ENCODE measurements at places on chromosomes 6 and 20.

GRCh38 chr6:7587631-7588100 lies 2.3 kb upstream of the SNRNP48 start:
- peak; percentile 69 for DNase-seq

DNA sequence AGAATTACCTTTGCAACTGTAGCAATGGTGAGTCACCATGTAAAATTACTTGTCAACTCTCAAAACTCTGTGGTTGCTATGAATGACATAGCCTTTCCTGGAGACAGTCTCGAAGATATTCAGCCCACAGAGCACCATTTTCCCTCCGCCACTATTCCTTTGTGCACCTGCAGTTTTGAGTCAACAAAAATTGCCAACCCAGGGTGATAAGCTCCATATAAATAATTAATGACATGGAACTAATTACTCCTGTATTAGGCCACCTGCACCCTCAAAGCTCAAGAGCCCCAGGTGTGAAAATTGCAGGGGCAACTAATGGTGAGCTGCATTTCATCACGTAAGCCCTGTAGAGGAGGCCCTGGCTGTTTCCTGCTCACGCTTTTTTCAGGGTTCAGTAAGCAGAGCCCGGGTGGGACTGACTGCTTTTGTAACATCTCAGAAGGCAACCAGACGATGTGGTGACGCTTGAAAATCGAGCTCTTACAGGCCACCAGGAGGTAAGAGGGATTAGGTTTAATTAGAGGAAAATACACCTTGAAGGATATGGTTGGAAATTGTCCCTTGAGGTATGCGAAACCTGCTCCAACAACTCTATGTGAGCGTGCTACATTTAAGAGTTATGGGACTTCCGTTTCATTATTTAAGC lies 70.8 kb downstream of the BMP2 start:
- no peak for DNase-seq

DNA sequence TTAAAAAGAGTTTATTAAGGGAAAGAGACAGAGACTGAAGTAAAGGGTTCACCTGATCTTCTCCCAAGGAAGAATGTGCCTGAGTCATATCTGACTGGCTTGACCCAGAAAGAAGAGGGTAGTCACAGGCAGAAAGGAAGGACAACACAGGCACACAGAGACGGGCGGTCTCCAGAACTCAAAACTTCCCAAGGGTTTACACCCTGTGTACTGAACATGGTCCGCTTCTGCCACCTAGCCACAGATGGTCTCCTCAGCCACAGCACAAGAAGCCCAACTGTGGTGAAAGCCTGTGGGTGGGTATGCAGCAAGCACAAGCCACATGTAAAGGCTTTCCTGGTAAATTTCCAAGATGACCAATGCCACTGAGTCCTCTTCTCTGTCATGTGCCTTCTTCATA lies 17.2 kb downstream of the UNC5CL start:
- DNase-seq: peak; percentile 82

- peak; percentile 81 for DNase-seq
Observed at GRCh38 chr20:8853805-8854338, 215.0 kb upstream of the PLCB4 start.

GRCh38 chr6:150592377-150592995 lies 7.2 kb upstream of the PLEKHG1 start:
- DNase-seq: no peak

DNA sequence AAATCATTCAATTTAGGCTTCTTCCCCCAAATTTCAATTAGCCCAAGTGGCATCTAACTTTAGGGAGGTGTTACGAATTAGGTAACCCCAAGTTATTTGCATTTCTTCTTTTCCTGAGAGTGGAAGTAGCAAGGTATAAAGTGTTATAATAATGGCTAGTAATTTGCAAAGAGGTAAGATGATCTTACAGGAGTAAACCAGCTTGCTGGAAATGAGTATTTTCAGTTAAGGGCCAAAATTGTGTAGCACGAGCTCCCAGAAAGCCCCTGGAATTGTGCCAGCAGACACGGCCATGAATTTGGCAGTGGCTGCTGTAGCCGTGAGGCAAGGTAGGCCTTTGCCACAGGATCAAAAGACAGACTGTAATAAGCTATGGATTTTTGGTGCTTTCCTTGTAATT lies 38.0 kb downstream of the CITED2 start:
- DNase-seq: no peak

DNA sequence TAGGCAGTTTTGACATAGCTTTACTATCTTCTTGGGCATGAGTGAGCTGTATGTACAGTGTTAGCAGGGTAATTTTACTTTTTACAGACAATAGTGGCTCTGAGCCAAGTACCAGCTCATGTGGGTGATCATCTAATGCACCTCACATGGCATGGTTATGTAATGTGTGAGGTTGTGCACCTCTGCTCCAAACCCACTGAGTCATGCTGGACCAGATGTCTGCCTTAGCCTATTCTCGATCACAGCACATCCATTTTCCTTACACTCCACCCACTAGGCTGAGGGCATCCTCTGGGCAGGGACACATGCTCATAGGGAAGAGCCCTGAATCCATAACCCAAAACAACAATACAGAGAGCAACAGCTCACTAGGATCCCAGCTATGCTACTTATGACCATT lies 71.6 kb upstream of the FBXL4 start:
- DNase-seq: peak; percentile 41
